Activated CD4-positive, alpha-beta memory T cell treated with anti-CD3 and anti-CD28 coated beads for 36 hours (primary cell): ENCODE measurements at places on chromosomes 4 and X. TPM values are rescaled to one million over a fixed set of nuclear protein-coding genes. Genes with fewer than 3 reads are reported as not detected.

GRCh38 chrX:20477219-20477618 lies 210.5 kb upstream of the RPS6KA3 start:
- no peak overlapping the region for H3K4me3 ChIP-seq
- no peaks in the 10 kb centered on the region for H3K36me3 ChIP-seq
- no peaks in the 10 kb centered on the region for H3K27me3 ChIP-seq
- no peak overlapping the region for H3K27ac ChIP-seq

PLP1 gene
- not detected for total RNA-seq

- H3K4me1 ChIP-seq: peaks cover 12% of the 10 kb centered on the region
- H3K4me3 ChIP-seq: peak overlapping the region; percentile 49
- no peak for DNase-seq
- peaks cover 36% of the 10 kb centered on the region for H3K27me3 ChIP-seq
- no peak overlapping the region for H3K27ac ChIP-seq
- no peaks in the 10 kb centered on the region for H3K36me3 ChIP-seq
Observed at GRCh38 chr4:185127021-185127925, 15.8 kb upstream of the SLC25A4 start.

DNA sequence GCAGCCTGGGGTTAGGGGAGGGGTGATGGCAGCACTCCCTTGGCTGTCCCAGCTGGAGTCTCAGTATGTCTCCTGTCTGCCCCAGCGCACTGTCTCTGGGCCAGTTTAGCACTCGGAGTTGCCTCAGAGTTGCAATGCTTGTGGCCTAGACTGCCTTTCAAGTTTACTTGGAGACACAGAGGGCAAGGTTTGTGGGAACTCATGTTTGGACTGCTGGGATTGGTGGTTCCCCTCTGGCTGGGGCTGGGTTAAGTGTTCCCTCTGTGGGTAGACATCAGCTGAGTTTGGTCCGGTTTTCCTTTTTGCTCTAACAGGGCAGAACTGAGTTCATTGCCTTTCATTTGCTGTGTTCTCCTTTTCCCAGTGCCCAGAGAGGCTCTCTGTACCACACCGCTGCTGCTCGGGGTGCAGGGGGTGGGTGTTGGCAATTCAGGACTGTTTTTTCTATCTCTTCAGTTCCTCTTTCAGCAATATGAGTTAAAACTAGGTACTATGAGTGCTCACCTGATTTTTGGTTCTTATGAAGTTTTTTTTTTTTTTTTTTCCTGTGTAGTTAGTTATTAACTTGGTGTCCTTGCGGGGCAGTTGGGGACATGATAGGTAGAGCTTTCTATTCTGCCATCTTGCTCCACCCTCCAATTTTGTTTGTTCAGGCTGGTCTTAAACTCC lies 17.2 kb downstream of the RAB33B start:
- peaks cover 7% of the 10 kb centered on the region for H3K4me1 ChIP-seq
- H3K27me3 ChIP-seq: no peaks in the 10 kb centered on the region
- no peak overlapping the region for H3K27ac ChIP-seq
- H3K36me3 ChIP-seq: peaks cover 27% of the 10 kb centered on the region

GRCh38 chr4:52201715-52202114 lies 150.6 kb downstream of the SPATA18 start:
- H3K27ac ChIP-seq: no peak overlapping the region
- H3K36me3 ChIP-seq: no peaks in the 10 kb centered on the region
- DNase-seq: no peak
- H3K27me3 ChIP-seq: no peaks in the 10 kb centered on the region
- H3K4me3 ChIP-seq: no peak overlapping the region

DNA sequence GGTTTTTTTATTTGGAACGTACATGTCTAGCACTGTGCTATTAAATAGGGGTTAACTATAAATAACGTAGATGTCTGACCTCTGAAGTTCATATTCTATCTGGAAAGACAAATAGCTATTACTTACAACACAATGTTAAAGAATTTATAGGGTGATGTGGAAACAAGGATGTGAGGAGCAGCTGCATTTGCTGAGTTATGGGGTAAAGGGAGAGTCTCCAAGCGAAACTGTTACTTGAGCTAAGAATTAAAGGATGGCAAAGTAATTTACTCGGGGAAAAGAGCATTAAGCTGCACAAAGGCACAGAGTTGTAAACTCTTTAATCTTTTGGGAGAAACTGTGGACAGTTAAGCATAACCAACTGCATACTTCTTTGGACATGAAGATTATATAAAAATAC lies 117.7 kb downstream of the FSTL5 start:
- H3K36me3 ChIP-seq: no peaks in the 10 kb centered on the region
- no peak for DNase-seq
- H3K27me3 ChIP-seq: no peaks in the 10 kb centered on the region
- H3K27ac ChIP-seq: no peak overlapping the region
- H3K4me1 ChIP-seq: no peaks in the 10 kb centered on the region

- peak; percentile 22 for DNase-seq
- H3K36me3 ChIP-seq: no peaks in the 10 kb centered on the region
- no peak overlapping the region for H3K4me3 ChIP-seq
Observed at GRCh38 chr4:185513489-185514181, 21.7 kb downstream of the PDLIM3 start.

AMOT gene
- total RNA-seq: 1.4 TPM

SLC16A2 gene
- 1.2 TPM for total RNA-seq

DNA sequence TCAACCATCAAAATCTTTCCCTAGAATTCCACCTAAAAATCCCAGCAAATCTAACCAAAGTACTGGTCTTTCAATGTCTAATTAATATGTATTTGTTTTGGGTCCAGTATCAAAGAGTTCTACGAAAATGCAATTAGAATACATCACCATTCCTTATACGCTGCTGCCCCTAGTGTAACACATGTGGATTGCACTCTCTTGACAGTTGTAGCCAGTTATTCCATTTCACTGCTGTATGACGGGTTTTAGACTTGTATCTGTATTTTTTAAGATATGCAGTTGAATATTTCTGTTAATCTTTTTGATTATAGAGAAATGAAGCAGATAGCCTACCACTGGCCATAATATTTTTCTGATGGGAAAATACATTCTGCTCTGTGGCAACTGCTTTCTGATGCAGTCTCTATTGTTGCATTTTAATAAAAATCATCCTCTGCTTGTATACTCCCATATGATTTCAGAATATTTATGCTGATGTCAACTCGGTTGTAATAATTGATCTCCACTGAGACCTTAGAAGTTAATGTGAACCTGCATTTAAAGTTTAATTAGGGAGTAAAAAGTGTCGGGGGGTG lies 17.1 kb upstream of the PAGE2B start:
- DNase-seq: peak; percentile 23
- peaks cover 18% of the 10 kb centered on the region for H3K4me1 ChIP-seq
- peak overlapping the region; percentile 35 for H3K4me3 ChIP-seq
- H3K27me3 ChIP-seq: no peaks in the 10 kb centered on the region
- no peaks in the 10 kb centered on the region for H3K36me3 ChIP-seq

DNA sequence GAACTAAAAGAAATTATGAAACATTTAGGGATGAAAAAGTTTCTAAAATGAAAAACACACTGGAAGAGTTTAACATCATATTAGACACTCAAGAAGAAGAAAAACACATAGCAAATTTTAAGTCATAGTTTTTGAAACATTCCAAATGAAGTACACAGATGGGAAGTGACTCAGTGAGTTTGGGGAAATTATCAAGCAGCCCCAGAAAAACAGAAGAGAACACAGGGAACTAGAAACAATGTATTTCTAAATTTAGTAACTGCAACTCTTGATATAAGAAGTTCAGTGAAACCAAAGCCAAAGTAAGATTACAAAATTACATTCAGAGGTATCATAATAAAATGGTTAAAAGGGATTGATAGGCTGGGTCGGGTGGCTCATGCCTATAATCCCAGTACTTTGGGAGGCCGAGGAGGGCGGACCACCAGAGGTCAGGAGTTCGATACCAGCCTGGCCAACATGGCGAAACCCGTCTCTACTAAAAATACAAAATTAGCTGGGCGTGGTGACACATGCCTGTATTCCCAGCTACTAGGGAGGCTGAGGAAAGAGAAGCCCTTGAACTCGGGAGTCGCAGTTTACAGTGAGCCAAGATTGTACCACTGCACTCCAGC lies 461.2 kb downstream of the KCTD8 start:
- no peak overlapping the region for H3K4me3 ChIP-seq
- no peak overlapping the region for H3K27ac ChIP-seq
- no peaks in the 10 kb centered on the region for H3K36me3 ChIP-seq
- no peaks in the 10 kb centered on the region for H3K27me3 ChIP-seq
